ENCODE measurements at places on chromosomes 5 and 9. TPM values are rescaled to one million over a fixed set of nuclear protein-coding genes. Genes with fewer than 3 reads are reported as not detected.

- no peak for DNase-seq
- H3K4me3 ChIP-seq = no peak overlapping the region
- H3K27me3 ChIP-seq = peaks cover 2% of the 10 kb centered on the region
- no peak overlapping the region for H3K27ac ChIP-seq
Measured at GRCh38 chr9:68509689-68510088, 31.0 kb downstream of the TMEM252 start.

DNA sequence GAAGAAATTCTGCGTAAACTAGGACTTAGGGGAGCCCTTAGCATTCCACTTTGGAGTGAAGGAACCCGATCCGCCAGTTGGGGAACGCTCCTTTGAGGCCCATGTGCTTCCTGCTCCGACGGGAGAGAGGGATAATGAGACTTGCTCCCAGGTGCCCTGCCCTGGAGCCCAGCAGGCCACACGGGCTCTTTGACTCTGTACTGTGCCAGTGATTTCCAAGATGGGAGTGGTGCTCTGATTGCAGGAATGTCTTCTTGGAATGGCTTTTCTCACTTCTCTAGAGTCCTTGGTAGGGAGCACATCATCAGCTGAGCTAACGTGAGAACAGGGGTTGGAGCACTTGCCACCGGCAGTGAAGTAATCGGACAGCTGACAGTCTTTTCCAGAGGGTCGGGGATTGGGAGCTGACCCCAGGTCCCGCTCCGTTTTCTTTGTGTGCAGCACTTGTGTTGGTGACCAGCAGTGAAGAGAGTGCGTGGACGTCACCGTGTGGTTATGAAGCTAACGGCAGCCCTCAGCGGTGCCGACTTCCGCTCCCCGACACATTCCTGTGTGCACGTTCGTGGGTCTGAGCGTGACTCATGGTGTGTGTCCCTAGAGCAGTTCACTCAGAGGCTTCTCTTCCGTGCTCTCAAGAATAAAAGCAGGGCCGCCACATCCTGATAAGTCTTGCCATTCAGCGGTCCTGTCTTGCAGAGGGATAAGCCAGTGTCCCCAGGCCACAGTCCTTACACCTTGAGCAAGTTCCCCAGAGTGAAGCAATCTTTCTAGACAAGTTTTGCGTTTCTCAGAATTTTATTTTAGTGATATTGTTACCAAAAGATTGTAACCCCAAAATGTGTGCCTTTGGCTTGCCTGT lies 25.6 kb downstream of the ABL1 start:
- peaks cover 23% of the 10 kb centered on the region for H3K36me3 ChIP-seq
- peaks cover 3% of the 10 kb centered on the region for H3K27me3 ChIP-seq
- peaks cover 31% of the 10 kb centered on the region for H3K4me1 ChIP-seq
- DNase-seq = no peak
- H3K4me3 ChIP-seq = no peak overlapping the region

DNA sequence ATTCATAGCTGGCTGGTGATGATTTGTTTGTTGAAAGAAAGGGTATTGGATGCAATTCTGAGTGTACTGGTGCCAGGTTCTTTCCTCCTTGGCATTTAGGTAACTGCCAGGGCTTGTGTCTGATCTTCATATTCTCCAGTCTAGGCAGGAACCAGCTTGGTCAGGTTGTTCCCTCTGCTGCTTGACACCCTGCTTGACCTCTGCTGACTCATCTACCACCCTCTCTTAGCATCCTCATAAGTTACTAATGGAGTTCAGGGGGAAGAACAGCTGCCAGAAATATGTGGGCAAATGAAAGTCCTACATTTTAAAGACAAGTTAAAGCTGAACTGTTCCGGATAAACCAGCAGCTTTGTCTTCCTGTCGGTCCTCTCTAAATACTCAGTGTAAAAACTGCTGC lies 116.1 kb upstream of the TNC start:
- no peak for DNase-seq
- peaks cover 4% of the 10 kb centered on the region for H3K27me3 ChIP-seq
- no peak overlapping the region for H3K4me3 ChIP-seq
- no peaks in the 10 kb centered on the region for H3K36me3 ChIP-seq

GRCh38 chr5:105304859-105305258 lies 1742.3 kb upstream of the NUDT12 start:
- no peak overlapping the region for H3K4me3 ChIP-seq
- no peak overlapping the region for H3K27ac ChIP-seq
- H3K4me1 ChIP-seq = no peaks in the 10 kb centered on the region
- no peaks in the 10 kb centered on the region for H3K27me3 ChIP-seq

- H3K36me3 ChIP-seq = peaks cover 18% of the 10 kb centered on the region
- H3K27me3 ChIP-seq = peaks cover 5% of the 10 kb centered on the region
- H3K27ac ChIP-seq = peak overlapping the region; percentile 16
- no peak overlapping the region for H3K4me3 ChIP-seq
- peaks cover 54% of the 10 kb centered on the region for H3K4me1 ChIP-seq
Measured at GRCh38 chr9:14251154-14252071, 62.5 kb downstream of the NFIB start.

GRCh38 chr9:101457003-101457402 lies 21.4 kb upstream of the ALDOB start:
- peak overlapping the region; percentile 57 for H3K27ac ChIP-seq
- peaks cover 36% of the 10 kb centered on the region for H3K4me1 ChIP-seq
- DNase-seq = no peak
- H3K4me3 ChIP-seq = no peak overlapping the region

DNA sequence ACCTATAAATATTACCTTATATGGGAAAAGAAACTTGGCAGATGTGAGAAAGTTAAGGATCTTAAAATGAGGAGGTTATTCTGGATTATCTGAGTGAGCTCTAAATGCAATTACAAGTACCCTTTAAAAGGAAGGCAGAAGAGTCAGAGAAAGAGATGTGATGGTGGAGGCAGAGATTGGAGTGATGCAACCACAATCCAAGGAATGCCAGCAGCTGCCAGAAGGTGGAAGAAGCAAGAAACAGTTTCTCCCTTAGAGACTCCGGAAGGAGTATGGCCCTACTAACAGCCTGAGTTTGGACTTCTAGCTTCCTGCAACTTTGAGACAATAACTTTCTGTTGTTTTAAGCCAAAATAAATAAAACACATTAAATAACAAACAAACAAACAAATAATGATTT lies 108.7 kb upstream of the PRLR start:
- H3K36me3 ChIP-seq = no peaks in the 10 kb centered on the region
- H3K27ac ChIP-seq = no peak overlapping the region

- DNase-seq = no peak
- H3K4me1 ChIP-seq = peaks cover 32% of the 10 kb centered on the region
Measured at GRCh38 chr5:150658699-150659265, 2.3 kb upstream of the MYOZ3 start.

DNA sequence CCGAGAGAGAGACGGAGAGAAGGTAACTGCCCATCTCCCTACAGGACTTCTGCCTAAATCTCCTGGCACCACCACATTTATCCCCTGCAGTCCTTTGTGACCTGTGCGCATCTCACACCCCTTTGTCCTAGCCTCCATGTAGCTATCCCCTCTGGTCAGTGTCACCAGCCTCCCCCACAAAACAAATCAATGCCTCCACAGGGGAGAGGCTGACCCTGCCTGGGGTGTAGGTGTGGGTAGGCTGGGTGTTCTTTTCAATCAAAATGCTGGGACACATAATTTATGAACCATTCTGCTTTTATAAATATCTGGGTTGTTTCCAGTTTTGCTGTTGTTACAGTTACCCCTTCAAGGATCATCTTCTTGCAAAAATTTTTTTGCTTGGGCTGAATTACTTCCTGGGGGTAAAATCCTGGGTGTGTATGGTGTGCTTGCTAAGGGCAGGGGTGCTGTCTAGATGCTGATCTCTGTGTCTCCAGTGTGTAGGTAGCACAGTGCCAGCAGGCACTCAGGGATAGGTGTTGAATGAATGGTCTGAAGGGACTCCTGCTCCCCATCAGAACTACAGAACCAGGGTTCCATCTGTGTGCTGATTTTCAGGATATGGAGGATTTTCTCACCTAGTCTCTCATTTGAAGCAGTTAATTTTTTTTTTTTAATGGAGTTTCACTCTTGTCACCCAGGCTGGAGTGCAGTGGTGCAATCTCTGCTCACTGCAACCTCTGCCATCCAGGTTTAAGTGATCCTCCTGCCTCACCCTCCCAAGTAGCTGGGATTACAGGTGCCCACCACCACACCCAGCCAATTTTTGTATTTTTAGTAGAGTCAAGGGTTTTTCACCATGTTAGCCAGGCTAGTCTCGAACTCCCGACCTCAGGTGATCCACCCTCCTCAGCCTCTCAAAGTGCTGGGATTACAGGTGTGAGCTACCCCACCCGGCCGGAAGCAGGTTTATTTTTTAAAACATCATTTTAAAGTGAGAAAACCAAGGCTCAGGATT lies at the start of gene GARIN3:
TSS of gene GARIN3 (minus strand) at position 51 of the 1,000 bp plus-strand sequence. CDS start 96 bp downstream, outside the sequence.
- peaks cover 2% of the 10 kb centered on the region for H3K27me3 ChIP-seq
- no peaks in the 10 kb centered on the region for H3K36me3 ChIP-seq
- DNase-seq = no peak
- no peak within 1 kb of the TSS for H3K4me3 ChIP-seq
- no peaks in the 10 kb centered on the region for H3K4me1 ChIP-seq

DNA sequence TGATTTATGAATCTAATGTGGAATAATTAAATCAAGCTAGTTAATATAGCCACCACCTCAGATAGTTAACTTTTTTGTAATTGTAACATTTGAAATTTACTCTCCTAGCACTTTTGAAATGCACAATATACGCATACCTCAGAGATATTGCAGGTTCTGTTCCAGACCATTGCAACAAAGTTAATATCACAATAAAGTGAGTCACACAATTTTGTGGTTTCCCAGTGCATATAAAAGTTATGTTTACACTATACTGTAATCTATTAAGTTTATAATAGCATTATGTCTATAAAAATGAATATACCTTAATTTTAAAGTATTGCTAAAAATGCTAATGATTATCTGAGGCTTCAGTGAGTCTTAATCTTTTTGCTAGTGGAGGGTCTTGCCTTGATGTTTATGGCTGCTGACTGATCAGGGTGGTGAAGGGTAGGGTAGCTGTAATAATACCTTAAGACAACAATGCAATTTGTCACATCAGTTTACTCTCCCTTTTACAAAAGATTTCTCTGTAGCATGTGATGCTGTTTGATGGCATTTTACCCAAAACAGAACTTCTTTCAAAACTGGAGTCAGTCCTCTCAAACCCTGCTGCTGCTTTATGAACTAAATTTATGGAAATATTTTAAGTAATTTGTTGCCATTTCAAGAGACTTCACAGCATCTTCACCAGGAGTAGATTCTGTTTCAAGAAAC lies 235.1 kb upstream of the ADAMTSL1 start:
- no peak overlapping the region for H3K27ac ChIP-seq
- no peak for DNase-seq
- no peak overlapping the region for H3K4me3 ChIP-seq
- H3K36me3 ChIP-seq = peaks cover 3% of the 10 kb centered on the region

- no peak overlapping the region for H3K27ac ChIP-seq
- H3K36me3 ChIP-seq = no peaks in the 10 kb centered on the region
- DNase-seq = no peak
- peaks cover 4% of the 10 kb centered on the region for H3K27me3 ChIP-seq
- peaks cover 19% of the 10 kb centered on the region for H3K4me1 ChIP-seq
- no peak overlapping the region for H3K4me3 ChIP-seq
Measured at GRCh38 chr5:14588758-14589543, 7.4 kb downstream of the OTULINL start.

DNA sequence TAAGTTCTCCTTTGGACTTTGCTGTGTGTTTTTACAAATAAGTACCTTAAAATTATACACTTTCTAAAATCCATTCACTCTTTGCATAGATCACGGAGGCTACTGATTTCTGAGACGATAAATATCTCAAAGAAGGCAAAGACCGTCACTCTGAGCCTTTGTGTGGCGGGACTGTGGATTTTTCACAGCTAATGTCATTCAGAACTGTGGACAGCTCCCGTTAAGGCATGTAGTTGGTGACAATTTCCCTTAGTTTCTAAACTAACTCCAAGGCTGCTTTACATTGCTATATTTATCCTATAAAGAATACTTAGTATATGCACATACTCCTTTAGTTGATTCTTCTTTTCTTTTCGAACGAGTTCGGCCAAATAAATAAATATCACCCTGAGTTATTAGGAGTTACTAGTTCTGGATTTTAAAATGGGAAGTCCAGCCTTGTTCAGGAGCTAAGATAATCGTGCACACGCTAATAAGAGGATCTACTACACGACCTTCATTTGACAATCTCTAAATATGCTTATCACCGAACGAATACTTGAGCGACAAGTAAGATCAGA lies 1.8 kb downstream of the HCN1 start:
- no peaks in the 10 kb centered on the region for H3K36me3 ChIP-seq
- peak overlapping the region; percentile 77 for H3K4me3 ChIP-seq
- H3K27me3 ChIP-seq = peaks cover 5% of the 10 kb centered on the region
- peak; percentile 34 for DNase-seq

DNA sequence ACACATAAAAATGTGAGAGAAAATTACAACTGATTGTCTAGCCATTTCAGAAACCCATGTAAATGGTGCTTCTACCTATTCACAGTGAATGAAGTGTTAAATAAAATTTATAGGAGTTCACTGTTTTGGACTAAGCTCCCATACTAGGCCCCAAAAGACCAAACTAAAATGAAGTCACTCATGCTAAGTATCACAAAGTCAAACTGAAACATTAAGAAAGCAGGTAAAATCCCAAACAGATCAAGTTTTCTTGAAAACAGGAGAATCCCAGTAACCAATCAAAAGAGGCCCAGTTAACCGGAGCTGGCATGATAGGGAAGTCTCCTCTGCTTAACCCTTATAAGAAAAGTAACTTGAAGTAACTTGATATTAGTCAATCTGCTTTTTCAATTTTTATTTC lies 35.2 kb upstream of the MYOT start:
- H3K36me3 ChIP-seq = no peaks in the 10 kb centered on the region
- H3K4me1 ChIP-seq = peaks cover 6% of the 10 kb centered on the region
- no peak overlapping the region for H3K27ac ChIP-seq
- H3K4me3 ChIP-seq = no peak overlapping the region

The MED27 gene
- 24.0 TPM for total RNA-seq

The WDR31 gene
- 0.95 TPM for total RNA-seq

The OR1J2 gene
- total RNA-seq = not detected

The ABCA1 gene
- total RNA-seq = 171 TPM

The DND1 gene
- total RNA-seq = 1.8 TPM

The OR1J4 gene
- not detected for total RNA-seq

The FGF1 gene
- total RNA-seq = 0.13 TPM

The FOXD4L4 gene
- total RNA-seq = 0.13 TPM

The GARNL3 gene
- 3.3 TPM for total RNA-seq

The NUDT12 gene
- 6.1 TPM for total RNA-seq
